ENCODE measurements at places on chromosomes 5 and 9. TPM values are rescaled to one million over a fixed set of nuclear protein-coding genes. Genes with fewer than 3 reads are reported as not detected.

DNA sequence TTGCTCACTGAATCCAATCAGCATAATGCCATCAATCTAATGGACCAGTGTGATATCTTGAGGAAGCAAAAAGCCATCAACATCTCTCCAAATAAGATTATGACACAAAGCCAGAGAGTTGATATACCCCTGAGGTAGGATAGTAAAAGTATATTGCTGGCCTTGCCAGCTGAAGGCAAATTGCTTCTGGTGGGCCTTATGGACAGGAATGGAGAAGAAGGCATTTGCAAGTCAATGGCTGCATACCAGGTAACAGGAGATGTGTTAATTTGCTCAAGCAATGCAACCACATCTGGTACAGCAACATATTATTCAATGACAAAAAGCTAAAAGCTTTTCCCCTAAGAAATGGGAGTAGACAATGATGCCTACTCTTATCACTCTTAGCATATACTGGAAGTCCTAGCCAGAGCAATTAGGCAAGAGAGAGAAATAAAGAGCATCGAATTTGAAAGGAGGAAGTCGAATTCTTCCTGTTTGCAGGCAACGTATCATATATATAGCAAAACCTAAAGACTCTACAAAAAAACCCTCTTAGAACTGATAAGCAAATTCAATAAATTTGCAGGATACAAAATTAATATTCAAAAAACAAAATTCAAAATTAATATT, 216.1 kb upstream of the RASA1 start:
- DNase-seq, result no peak

DNA sequence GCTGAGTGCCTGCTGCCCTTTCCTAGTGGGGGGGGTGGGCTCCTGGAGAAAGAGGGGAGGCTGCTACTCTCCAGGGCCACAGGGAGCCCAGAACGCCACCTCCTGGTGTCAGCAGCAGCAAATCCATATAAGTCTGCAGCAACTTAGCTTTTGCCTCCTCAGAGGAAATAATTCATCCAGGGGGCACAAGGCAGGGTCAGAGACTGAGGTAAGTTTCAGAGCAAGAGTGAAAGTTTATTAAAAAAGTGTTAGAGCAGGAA, 4.0 kb upstream of the CLPTM1L start:
- no peak for DNase-seq

DNA sequence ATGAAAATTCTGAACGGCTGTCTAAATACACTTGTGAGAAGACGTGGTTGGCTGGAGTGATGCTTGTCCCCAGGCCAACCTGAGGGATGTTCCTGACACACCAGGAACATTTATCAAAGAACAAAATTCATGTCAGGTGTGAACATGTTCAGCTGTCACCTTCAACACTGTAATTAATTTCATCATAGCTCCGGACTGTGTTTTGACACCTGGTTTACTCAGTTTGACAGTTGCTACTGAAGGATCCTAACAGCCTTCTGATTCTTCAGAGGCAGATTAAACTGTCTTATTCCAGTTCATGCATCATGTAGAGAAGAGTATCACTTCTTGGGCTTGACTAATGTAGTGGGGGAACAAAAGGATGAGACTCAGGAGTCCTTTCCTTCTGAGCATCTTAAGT, 134.1 kb downstream of the NPR3 start:
- no peak for DNase-seq

- DNase-seq, result no peak
Measured at GRCh38 chr5:59401637-59402036, 491.9 kb downstream of the PDE4D start.

- no peak for DNase-seq
Measured at GRCh38 chr9:34741628-34742027, 31.7 kb upstream of the CCL21 start.

DNA sequence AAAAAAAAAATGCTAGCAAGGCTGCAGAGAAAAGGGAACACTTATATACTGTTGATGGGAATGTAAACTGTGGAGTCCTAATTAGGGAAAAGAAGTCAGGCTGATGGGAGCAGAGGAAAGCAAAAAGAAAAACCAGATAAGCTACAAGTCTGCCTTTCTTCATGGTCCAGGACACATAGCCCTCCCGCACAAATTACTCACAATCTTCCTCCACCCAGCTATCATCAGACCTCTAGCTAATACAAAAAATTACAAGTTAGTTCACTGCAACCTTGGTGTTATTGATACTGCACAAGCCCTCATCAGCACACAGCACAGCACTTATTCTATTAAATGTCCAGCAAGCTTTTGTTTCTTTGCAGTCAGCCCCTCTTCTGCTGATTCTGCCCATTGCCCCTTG, 186.0 kb upstream of the ADRA1B start:
- DNase-seq, result no peak

GRCh38 chr9:109745335-109746283, 34.4 kb upstream of the PALM2AKAP2 start:
- peak; percentile 40 for DNase-seq

GRCh38 chr5:138706655-138707480, 46.4 kb upstream of the CTNNA1 start:
- DNase-seq, result peak; percentile 52

IDNK gene
- total RNA-seq, result 1.4 TPM

DRD1 gene
- not detected for total RNA-seq

FRRS1L gene
- total RNA-seq, result not detected

PLAC8L1 gene
- total RNA-seq, result not detected
